Effector memory CD8-positive, alpha-beta T cell (primary cell): ENCODE measurements at places on chromosomes 4 and X.

GRCh38 chrX:119728487-119728886 is 29.9 kb upstream of the SOWAHD start:
- H3K36me3 ChIP-seq: no peaks in the 10 kb centered on the region
- no peak for DNase-seq
- H3K27ac ChIP-seq: no peak overlapping the region
- H3K4me3 ChIP-seq: no peak overlapping the region

DNA sequence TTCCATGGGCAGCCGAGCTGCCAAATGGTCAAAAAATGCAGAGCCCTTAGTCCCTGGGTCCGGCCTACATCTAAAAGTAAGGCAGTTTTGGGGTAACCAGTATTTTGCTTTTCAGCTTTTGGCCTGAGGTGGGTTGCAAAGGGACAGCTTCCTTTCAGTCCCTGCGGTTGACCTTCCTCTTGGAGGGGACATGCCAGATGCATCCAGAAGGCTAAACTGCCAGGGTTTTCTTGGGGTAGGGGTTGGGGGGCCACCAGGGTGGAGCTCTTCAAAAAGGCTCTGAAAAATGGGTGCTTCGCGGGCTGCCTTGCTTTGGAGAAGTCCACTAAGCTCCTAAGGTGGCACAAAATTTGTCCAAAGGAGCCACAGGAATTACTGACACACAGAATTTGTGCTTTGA is 120.7 kb downstream of the UBE2K start:
- H3K4me1 ChIP-seq: no peaks in the 10 kb centered on the region
- H3K27me3 ChIP-seq: no peaks in the 10 kb centered on the region
- no peak overlapping the region for H3K27ac ChIP-seq
- no peak overlapping the region for H3K4me3 ChIP-seq
- DNase-seq: no peak
- peaks cover 29% of the 10 kb centered on the region for H3K36me3 ChIP-seq

DNA sequence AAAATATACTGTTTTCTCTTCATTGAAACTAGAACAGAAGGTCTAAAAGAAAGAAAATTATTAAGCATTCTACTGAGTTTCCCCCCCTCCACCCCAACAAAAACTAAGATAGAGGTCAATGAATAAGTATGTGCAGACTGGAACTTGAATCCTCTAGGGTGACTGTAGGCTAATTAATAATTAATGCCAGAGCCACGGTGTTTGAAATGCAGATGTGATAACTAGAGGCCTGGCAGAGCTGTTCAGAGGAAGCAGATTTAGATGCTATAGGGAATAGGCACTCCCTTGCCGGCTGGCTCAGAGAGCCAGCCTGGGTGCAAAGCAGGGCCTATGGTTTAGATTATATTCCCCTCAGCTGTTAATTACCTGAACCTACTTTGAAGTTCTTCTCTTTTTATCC is 12.2 kb upstream of the POU3F4 start:
- no peak overlapping the region for H3K27ac ChIP-seq
- no peak for DNase-seq
- no peaks in the 10 kb centered on the region for H3K27me3 ChIP-seq
- no peaks in the 10 kb centered on the region for H3K4me1 ChIP-seq

- H3K27ac ChIP-seq: no peak overlapping the region
- no peaks in the 10 kb centered on the region for H3K36me3 ChIP-seq
- no peaks in the 10 kb centered on the region for H3K27me3 ChIP-seq
- DNase-seq: no peak
- H3K4me1 ChIP-seq: no peaks in the 10 kb centered on the region
- H3K4me3 ChIP-seq: no peak overlapping the region
Observed at GRCh38 chrX:29858714-29859113, 356.6 kb upstream of the MAGEB2 start.

- no peak for DNase-seq
- H3K27me3 ChIP-seq: peaks cover 6% of the 10 kb centered on the region
- peaks cover 2% of the 10 kb centered on the region for H3K4me1 ChIP-seq
Observed at GRCh38 chrX:39576041-39576872, 521.5 kb downstream of the BCOR start.

GRCh38 chr4:110484767-110485166 is 8.8 kb downstream of the ENPEP start:
- H3K27me3 ChIP-seq: peaks cover 45% of the 10 kb centered on the region
- H3K27ac ChIP-seq: no peak overlapping the region
- H3K36me3 ChIP-seq: no peaks in the 10 kb centered on the region
- no peak overlapping the region for H3K4me3 ChIP-seq

DNA sequence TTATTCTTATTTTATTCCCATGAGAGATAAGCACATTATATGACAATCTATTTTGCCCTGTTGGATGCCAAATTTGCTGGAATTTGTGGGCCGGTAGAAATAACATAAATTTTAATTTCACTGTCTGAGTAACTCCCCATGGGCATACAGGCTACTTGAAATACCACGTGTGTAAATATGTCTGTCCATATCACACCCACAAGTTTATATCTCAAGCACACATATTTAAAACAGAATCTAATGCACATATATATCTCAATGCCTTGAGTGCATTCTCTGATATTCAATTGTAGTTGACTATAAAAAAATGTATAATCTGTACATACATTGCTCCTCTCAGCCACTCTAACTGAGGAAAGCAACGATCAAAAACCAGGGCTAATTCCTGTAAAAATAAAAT is 51.2 kb downstream of the PPARGC1A start:
- no peak overlapping the region for H3K27ac ChIP-seq
- DNase-seq: no peak
- H3K4me1 ChIP-seq: no peaks in the 10 kb centered on the region
- no peaks in the 10 kb centered on the region for H3K36me3 ChIP-seq
- H3K27me3 ChIP-seq: no peaks in the 10 kb centered on the region

GRCh38 chrX:69028006-69028760 is 137.1 kb downstream of the PJA1 start:
- H3K4me3 ChIP-seq: no peak overlapping the region
- no peaks in the 10 kb centered on the region for H3K27me3 ChIP-seq
- no peaks in the 10 kb centered on the region for H3K36me3 ChIP-seq
- no peaks in the 10 kb centered on the region for H3K4me1 ChIP-seq

DNA sequence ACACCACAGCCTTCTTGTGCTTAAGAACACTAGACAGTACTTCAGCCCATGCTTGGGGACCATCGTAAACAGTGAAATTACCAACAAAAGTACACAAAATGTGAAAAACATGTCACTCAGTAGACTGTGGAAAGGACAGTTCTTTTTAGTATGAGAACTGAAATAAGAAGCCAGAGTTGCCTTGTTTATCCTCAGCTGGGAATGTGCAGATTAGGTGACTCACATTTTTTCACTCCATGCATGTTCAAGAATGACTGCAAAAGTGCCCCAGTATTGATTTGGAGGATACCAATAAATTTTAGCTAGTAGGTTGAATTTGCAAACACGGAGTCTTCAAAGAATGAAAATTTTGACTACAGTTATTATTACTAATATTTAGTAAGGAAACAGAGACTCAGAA is 23.1 kb upstream of the BMP3 start:
- no peak for DNase-seq
- H3K27me3 ChIP-seq: peaks cover 14% of the 10 kb centered on the region
- H3K36me3 ChIP-seq: no peaks in the 10 kb centered on the region
- H3K4me1 ChIP-seq: peaks cover 3% of the 10 kb centered on the region

DNA sequence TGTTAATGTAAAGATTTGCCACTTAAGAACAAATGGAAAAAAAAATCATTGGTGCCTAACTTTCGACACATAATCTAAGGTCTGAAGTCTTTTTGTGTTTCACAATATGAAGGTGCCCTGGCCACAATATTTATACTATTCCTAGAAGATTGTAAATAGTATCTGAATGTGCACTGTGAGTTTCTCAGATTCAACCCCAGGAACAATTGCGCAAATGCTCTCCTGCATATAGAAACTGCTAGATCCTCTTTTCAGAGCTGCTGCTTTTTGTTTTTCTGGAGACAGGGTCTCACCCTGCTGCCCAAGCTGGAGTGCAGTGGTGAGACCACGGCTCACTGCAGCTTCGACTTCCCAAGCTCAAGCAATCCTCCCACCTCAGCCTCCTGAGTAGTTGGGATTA is 480.1 kb upstream of the FTHL17 start:
- no peak for DNase-seq
- no peak overlapping the region for H3K27ac ChIP-seq
- no peak overlapping the region for H3K4me3 ChIP-seq
- H3K4me1 ChIP-seq: no peaks in the 10 kb centered on the region
- no peaks in the 10 kb centered on the region for H3K27me3 ChIP-seq

- no peak overlapping the region for H3K4me3 ChIP-seq
- H3K4me1 ChIP-seq: no peaks in the 10 kb centered on the region
- H3K27ac ChIP-seq: no peak overlapping the region
- DNase-seq: no peak
- H3K27me3 ChIP-seq: no peaks in the 10 kb centered on the region
Observed at GRCh38 chrX:17713288-17713687, 24.0 kb upstream of the SCML1 start.

DNA sequence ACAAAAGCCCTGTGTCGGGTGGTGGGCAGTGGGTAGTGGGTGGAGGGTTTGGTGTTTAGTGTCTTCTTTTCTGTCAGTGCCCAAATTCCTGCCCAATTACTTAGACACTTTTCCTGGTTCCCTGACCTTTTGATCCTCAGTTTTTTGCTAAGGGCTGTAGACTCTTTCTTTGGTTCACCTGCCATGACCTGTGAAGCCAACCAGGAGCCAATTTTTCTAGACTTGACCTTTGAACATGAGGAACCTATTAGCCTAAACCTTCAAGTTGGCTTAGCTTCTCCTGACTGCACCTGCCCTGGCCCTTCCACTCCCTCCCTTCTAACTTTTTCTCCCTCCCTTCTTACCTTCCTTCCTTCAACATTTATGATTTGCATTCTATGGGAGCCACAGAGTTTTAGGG is 94.5 kb downstream of the MID1IP1 start:
- H3K27ac ChIP-seq: no peak overlapping the region
- H3K4me3 ChIP-seq: no peak overlapping the region
- no peak for DNase-seq
- H3K36me3 ChIP-seq: no peaks in the 10 kb centered on the region

DNA sequence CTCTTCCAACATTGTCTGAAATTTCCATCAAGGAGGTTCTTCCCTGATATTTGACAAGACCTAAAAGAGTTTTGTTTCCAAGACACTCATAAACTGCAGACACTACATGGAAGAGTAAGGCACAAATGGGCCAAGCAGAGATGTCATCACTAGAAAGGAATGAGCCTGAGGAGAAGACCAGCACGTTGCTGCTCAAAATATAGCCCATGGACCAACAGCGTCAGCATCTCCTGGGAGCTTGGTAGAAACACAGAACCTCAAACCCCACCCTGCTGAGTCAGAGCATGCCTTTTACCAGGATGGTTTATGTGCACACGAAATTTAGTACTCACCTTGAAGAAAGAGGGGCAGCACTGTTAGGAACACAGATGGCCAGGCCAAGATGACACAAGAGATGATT is 128.7 kb upstream of the MID1 start:
- no peak overlapping the region for H3K27ac ChIP-seq
- DNase-seq: no peak
- H3K27me3 ChIP-seq: no peaks in the 10 kb centered on the region
- H3K4me1 ChIP-seq: no peaks in the 10 kb centered on the region

DNA sequence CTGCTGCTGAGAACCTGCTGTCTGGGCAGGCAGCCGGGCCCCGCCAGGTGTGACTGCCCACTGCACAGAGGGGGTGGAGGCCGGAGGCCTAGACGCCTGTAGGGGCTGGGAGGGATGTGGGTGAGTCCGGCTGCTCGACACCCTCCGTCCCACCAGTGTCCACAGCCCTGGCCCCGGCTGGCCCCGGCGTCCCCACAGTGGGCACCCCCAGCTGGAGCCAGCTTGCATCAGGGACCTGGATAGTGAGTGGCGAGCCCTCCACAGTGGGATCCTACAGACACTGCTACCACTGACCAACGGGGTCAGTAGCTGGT is 34.7 kb upstream of the SPON2 start:
- H3K36me3 ChIP-seq: peaks cover 24% of the 10 kb centered on the region
- H3K4me3 ChIP-seq: no peak overlapping the region
- H3K27ac ChIP-seq: no peak overlapping the region
- peaks cover 25% of the 10 kb centered on the region for H3K4me1 ChIP-seq
- no peaks in the 10 kb centered on the region for H3K27me3 ChIP-seq

- no peaks in the 10 kb centered on the region for H3K36me3 ChIP-seq
- DNase-seq: no peak
- H3K27me3 ChIP-seq: peaks cover 1% of the 10 kb centered on the region
- H3K4me1 ChIP-seq: peaks cover 3% of the 10 kb centered on the region
- no peak overlapping the region for H3K27ac ChIP-seq
Observed at GRCh38 chr4:77384094-77384493, 221.5 kb upstream of the CXCL13 start.

- H3K27ac ChIP-seq: no peak overlapping the region
- H3K36me3 ChIP-seq: no peaks in the 10 kb centered on the region
- H3K4me1 ChIP-seq: no peaks in the 10 kb centered on the region
- no peak overlapping the region for H3K4me3 ChIP-seq
- DNase-seq: no peak
Observed at GRCh38 chr4:68074397-68074796, 55.3 kb downstream of the TMPRSS11F start.

- DNase-seq: no peak
- no peaks in the 10 kb centered on the region for H3K27me3 ChIP-seq
- no peak overlapping the region for H3K27ac ChIP-seq
- H3K4me1 ChIP-seq: no peaks in the 10 kb centered on the region
- no peak overlapping the region for H3K4me3 ChIP-seq
Observed at GRCh38 chr4:163482190-163482589, 8.6 kb upstream of the TKTL2 start.

DNA sequence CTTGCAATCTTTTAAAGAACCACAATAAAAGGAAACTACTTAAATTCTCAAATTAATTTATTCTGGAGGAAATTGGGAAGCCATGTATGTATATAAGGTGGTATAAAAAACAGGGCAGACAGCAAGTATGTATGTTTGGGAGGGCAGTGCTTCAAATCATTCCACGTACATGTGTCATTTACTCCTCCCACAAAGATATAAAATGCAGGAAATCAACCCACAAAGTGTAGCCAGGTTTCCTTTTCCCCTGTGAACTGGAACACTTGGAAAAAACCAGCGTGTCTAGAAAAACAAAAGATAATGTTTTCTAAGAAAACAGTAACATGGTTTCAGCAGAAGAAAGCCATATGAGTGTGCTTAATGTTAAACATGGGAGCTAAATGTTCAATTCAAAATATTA is 156.7 kb upstream of the FAM47A start:
- H3K4me1 ChIP-seq: no peaks in the 10 kb centered on the region
- DNase-seq: no peak
- no peaks in the 10 kb centered on the region for H3K36me3 ChIP-seq
- H3K27me3 ChIP-seq: no peaks in the 10 kb centered on the region
- H3K4me3 ChIP-seq: no peak overlapping the region
